Stimulated activated CD4-positive, alpha-beta T cell treated with anti-CD3 and anti-CD28 coated beads, TNF-alpha, amount 100 ng/mL, for 4 hours (primary cell): ENCODE measurements at places on chromosomes 7 and 10.

GRCh38 chr7:131250331-131250730 lies 77.3 kb upstream of the MKLN1 start:
- no peak for DNase-seq

DNA sequence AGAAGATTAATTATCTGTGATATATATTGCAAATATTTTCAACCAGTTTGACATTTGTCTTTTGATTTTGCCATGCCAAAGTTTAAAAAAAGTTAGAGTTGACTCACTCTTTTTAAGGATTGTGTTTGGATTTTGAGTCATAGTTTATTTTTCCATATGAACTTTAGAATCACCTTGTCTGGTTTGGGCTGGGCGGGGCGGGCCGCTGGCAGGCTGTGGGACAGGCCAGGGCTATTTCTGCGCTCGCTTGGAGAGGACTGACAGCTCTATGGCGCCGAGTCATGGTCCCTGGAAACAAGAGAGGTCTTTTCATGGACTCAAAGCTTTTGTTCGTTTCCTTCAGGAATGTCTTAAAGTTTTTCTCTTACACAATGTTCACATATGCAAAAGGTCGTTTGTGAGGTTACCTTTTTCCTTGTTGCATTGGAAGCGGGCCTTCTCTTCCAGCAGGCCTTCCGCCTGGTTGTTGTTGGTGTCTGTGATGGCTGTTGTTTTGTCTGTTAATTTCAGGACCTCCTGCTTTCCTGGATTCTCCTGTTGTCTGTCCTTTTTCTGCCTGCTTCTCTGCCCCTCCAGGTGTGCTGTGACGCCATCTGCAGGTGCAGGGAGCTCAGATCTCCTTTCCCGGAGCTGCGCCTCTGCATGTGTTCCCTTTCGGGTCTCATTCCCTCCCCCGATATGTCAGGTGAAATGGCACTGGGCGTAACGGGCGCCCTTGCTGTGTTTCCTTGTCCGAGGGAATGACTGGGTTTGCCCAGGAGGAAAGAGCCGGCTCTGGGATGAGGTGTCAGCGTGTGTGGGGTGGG lies 53.8 kb downstream of the INPP5A start:
- no peak for DNase-seq

DNA sequence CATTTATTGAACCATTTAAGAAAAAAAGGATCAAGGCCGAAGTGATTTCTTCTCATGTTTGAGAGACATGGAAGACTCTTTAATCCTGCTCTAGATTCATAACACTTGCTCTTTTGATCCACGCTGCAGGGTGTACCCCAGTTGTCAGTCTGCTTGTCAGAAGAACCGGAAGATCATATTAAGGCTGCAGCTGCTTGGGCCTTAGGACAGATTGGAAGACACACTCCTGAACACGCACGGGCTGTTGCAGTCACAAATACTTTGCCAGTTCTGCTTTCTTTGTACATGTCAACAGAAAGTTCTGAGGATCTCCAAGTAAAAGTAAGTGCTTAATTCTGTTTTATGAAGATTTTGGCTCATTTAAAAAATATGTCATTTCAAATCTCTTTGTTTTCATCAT lies 46.3 kb downstream of the SPAG6 start:
- DNase-seq: no peak

- DNase-seq: no peak
Measured at GRCh38 chr10:1968257-1969033, 231.1 kb upstream of the ADARB2 start.

DNA sequence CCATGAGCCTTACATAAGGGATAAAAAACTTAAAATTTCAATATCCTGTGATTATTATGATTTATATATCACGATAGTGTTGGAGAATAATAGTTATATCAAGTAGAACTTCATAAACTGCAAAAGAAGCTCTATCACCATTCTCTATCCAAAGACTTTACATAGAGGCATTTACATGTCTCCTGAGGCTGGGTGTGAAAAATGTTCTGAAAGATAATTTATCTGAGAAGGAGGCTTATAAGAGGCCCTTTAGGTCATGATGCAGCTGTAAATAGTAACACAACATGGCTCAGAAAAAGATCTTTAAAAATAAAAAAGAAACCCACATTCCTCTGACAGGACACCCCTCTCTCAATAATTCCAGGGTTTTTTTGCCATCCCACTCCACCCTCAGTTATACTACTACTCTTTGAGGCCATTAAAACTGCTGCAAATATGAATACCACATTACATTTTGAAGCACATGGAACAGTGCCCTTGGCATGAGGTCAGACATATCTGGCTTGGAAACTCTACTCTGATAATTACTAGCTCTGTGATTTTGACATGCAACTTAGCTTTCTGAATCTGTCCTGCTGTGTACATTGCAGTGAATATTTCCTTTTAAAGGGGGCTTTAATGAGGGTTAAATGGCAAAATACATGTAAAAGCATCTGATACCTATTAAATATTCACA lies 55.5 kb downstream of the SLC16A12 start:
- no peak for DNase-seq
